ENCODE measurements at places on chromosomes 7 and 10.

DNA sequence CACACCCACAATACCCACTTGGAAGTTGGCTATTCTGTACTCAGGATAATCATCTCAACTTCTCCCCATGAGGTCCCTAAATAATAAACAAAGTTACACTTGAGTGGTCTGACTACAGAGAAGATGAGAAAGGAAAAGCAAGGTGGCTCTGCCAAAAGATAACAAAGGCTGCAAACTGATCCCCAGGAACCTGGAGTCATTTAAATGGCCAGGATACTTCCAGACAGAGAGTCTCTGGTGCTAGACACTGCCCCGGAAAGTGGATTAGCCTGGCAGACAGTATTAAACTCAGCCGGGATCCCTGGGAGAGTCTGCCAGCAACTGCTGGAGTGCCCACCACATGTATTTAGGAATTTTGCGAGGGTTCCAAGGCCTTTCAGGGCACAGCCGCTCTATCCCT lies 93.7 kb downstream of the DGKI start:
- DNase-seq, result no peak

DNA sequence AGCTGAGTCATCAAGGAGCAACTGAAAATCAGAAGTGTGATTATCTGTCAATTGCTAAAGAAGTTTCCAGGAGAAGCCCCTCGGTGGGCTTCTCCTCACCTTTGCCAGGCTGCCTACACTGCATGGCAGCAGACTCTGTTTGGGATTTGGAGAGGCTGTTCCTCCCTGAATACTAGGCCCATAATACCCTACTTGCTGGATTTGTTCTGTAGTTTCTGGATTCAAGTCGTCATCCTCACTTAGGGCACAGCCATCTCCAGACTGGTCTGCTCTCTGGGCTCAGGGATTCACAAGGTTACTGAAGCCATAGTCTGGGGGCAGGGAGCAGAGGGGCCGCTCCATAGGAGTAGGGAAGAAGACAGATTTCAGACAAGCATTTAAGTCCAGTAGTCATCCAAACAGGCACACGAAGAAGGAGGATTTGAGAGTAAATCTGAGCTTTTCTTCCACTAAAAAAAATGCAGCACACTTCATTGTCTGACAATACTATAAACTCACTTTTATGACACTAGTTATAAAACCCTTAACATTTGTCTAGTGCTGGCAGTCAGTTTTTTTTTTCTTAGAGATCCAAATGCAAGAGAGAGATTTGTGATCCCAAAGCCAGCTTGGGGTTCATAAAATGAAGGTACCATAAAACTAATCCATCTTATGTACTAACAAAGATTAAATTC lies 723.3 kb downstream of the GRID1 start:
- no peak for DNase-seq

DNA sequence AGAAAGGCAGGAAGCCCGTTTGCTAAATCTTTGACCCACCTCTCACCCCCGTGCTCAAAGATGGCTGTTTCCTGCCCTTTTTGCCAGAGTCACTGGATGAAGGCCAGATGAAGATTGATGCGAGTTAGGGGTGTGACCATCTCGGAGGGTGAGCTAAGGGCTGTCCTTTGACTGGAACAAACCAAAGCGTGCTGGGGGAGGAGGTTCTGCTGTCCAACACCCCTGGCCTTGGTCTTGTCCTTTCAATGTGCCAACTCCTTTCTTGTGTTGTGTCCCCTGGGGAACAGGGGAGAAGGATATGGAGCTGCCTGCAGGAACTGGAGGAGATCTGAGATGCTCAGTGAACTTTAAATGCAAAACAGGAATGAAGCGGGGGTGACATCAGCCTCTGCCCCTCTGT lies 90.3 kb upstream of the ADAM12 start:
- DNase-seq, result no peak

GRCh38 chr7:17633067-17633466 lies 307.2 kb downstream of the SNX13 start:
- no peak for DNase-seq

GRCh38 chr10:99537086-99537988 lies 4.6 kb downstream of the NKX2-3 start:
- no peak for DNase-seq

DNA sequence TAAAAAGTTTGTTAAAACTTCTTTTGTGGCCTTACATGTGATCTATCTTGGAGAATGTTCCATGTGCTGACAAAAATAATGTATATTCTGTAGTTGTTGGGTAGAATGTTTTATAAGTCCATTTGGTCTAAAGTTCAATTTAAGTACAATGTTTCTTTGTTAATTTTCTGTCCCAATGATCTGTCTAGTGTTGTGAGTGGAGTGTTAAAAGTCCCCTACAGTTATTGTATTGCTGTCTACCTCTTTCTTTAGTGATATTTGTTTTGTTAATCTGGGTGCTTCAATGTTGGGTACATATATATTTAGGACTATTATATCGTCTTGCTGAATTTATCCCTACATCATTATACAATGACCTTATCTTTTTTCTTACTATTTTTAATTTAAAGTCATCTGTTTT lies 6.9 kb downstream of the TMEM140 start:
- no peak for DNase-seq

DNA sequence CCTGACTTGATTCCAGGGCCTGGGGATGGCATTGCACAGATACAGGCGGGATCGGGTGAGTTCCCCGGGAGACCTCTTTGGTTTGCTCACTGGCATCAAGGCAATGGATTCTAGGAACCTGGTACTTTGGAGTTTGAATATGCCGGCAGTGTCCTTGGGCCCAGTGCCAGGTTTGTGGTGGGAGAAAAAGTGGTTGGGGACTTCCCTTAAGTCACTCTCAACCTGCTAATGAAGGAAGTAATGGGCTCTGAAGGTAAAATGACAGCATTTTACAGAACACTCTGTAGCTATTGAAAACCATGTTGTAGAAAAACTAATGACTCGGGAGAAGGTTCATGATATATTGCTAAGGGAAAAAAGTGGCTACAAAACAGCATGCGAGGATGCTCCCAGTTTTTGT lies 129.9 kb downstream of the CFAP58 start:
- no peak for DNase-seq

DNA sequence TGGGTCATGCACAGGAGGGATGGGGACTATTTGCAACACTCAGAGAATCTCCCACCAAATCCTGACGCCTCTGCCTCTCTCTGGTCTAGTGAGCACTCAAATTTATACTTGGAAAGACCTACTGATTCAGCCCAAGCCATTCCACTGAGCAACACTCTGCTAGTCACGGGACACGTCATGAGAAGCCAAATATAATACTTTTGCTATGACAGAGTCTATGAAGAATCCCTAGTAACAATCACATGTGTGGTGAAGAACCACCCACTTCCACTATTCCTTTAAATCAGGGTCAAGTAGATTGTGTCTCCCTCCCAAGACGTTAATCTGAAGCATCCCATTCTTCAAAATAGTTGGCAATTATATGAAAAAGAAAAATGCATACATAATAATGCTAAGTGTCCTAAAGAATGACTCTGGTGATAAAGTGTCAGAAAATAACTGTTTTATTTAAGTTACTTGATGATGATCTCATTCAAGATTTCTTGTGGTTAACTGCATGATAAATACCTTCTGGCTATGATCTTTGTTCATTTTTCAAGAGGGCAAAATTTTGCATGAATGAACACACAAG lies 28.5 kb downstream of the CHCHD3 start:
- DNase-seq, result no peak

DNA sequence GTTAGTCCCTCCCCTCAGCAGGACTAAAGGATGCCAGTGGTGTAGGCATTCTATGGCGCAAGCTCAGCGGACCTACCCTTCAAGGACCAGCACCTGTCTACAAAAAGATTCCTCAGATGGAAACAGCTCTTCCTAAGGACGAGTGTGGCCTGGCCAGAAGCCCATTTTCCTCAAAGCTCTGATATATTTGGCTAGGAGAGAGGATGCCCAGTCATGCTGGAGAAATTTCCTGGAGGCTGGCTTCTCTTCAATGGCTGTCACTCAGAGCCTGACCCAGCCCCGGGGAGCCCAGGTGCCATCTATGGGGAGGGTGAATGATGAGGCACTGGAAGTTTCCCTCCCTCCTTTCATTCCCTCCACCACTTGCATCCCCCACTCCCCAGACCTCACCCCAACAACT lies 111.5 kb downstream of the PLXNA4 start:
- DNase-seq, result no peak

GRCh38 chr10:105268961-105269360 lies 627.9 kb downstream of the SORCS3 start:
- DNase-seq, result no peak

- no peak for DNase-seq
Measured at GRCh38 chr7:11749629-11750028, 82.4 kb downstream of the THSD7A start.

GRCh38 chr7:6382817-6383216 lies 64.9 kb downstream of the DAGLB start:
- DNase-seq, result no peak

- DNase-seq, result no peak
Measured at GRCh38 chr7:91459539-91459938, 195.3 kb downstream of the FZD1 start.

DNA sequence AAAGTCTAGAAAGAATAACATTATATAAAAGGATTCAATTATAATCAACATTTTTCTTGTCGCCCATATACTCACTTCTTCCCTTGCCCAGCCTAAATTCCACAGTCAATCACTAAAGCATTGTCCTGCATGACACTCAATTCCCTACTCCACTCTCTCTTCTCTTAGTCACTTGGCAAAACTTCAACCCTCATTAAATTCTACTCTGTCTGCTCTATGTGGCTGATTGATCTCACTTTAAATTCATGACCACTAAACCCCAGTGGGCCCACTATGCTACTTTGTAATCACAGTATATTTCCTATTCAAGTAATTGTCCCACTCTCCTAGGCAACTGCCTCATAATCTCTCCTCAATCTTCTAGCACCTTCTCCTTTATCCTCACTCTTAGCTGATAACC lies 54.1 kb downstream of the MTERF1 start:
- DNase-seq, result no peak

GRCh38 chr10:131824371-131825149 lies 76.2 kb upstream of the PPP2R2D start:
- DNase-seq, result no peak

- no peak for DNase-seq
Measured at GRCh38 chr7:99827040-99827778, 604 bp upstream of the CYP3A43 start.

GRCh38 chr10:131067690-131068089 lies 243.8 kb downstream of the TCERG1L start:
- DNase-seq, result no peak

DNA sequence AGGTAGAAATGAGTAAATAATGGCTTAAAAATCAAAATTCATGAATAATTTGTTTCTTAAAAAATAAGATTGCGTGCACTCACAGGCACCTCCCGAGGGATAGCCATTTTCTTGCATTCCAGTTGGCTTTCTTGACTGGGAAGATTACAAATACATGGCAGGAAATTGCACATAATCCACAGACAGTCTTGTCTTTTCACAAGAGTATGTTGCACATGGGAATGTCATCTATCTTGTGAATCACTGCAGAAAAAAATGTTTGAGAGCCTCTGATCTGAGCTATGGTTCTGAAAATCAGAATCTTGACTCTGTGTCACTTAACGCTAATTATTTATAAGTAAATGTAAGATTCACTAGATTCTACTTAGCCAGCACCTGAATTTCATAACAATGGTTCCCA lies 74.1 kb upstream of the PRKG1 start:
- DNase-seq, result no peak

GRCh38 chr7:5360451-5360850 lies 63.2 kb downstream of the TNRC18 start:
- no peak for DNase-seq

DNA sequence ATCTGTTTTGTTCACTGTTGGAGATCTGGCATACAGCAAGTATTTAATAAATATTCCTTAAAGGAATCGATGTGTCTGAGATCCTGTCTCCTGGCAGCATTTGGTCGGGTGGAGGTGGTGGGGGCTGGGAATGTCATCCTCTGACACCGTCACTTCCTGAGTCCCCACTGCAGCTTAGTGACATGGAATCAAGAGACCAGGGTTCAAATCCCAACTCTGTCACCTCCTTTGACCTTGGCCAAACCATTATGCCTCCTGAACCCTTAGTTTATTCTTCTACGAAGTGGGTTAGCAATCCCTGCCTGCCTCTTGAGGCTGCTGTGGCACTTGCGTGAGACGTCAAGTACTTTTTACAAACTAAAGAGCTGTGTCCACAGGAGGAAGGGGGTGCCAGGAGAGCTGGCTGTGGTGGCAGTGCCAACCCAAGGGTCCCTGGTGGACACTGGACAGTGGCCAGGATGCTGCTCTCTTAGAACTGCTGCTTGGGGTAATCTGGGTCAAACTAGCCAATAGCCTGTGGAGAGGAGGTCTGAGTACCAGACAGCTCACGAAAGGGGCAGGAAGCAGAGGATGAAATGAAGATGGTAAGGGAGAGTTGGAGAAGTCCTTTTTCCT lies 8.0 kb upstream of the ZMIZ1 start:
- no peak for DNase-seq

- no peak for DNase-seq
Measured at GRCh38 chr10:84824525-84824924, 496.1 kb downstream of the CCSER2 start.

GRCh38 chr7:25429731-25430130 lies 201.4 kb upstream of the NPVF start:
- no peak for DNase-seq

DNA sequence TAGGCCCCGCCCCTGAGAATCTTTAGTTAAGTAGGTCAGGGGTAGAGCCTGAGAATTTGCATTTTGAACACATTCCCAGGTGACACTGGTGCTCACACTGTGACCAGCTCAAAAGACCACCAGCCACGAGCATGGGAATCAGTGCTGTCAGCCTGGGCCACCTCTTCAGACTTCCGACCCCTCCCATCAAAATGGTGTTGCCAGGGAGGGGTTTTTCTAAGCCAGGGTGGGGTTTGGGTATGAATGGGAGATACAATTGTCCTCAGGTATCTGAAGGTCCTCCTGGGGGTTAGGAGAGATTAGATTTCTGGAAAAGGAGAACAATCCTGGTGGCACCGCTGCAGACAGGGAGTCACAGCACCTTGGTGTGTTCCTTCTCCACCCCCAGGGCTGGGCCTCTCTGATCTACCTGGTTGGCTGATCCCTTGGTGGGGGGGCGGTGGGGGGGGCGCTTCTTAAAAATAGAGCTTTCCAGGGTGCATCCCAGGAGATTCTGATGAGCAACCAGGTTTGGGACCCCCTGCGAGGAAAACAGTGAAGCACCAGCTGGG lies 111.5 kb upstream of the ANLN start:
- DNase-seq, result no peak

GRCh38 chr7:23889566-23889965 lies 179.5 kb downstream of the STK31 start:
- DNase-seq, result no peak

DNA sequence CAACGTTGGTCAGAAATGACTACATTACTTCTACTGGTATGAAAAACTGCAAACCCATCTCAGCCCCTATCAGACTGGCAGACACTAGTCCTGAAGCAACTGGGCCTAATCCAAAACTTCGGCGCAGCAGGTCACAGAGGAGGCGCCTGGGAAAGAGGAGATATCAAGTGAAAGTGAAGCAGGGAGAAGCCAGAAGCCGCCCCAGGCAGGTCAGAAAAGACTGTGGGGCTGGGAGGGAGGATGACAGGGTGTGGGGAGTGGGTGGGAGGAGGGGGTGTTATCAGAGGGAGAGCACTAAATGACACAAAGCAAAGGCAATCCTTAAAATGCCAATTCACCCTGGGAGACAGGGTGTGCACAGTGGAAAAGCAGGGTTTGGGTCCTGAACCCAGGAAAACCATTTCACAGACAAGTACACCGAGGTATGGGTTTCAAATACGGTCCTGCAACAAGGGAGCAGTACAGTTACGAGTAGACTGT lies 731 bp downstream of the CHCHD3 start:
- DNase-seq, result no peak

- no peak for DNase-seq
Measured at GRCh38 chr7:135791543-135792362, 43.1 kb upstream of the FAM180A start.
